ENCODE measurements at places on chromosomes 7 and 10. TPM values are rescaled to one million over a fixed set of nuclear protein-coding genes. Genes with fewer than 3 reads are reported as not detected.

- DNase-seq: no peak
Measured at GRCh38 chr10:50613150-50613549, 10.6 kb downstream of the SGMS1 start.

Gene ATOH7
- not detected for total RNA-seq

DNA sequence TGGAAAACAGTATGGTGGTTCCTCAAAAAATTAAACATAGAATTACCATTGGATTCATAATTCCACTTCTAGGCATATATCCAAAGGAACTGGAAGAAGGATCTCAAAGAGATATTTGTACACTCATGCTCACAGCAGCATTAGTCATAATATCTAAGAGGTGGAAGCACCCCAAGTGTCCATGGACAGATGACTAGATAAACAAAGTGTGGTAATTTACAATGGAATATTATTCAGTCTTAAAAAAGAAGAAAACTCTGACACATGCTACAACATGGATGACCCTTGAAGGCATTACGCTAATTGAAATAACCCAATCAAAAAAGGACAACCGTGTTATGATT is 594.2 kb downstream of the KCNMA1 start:
- DNase-seq: no peak

DNA sequence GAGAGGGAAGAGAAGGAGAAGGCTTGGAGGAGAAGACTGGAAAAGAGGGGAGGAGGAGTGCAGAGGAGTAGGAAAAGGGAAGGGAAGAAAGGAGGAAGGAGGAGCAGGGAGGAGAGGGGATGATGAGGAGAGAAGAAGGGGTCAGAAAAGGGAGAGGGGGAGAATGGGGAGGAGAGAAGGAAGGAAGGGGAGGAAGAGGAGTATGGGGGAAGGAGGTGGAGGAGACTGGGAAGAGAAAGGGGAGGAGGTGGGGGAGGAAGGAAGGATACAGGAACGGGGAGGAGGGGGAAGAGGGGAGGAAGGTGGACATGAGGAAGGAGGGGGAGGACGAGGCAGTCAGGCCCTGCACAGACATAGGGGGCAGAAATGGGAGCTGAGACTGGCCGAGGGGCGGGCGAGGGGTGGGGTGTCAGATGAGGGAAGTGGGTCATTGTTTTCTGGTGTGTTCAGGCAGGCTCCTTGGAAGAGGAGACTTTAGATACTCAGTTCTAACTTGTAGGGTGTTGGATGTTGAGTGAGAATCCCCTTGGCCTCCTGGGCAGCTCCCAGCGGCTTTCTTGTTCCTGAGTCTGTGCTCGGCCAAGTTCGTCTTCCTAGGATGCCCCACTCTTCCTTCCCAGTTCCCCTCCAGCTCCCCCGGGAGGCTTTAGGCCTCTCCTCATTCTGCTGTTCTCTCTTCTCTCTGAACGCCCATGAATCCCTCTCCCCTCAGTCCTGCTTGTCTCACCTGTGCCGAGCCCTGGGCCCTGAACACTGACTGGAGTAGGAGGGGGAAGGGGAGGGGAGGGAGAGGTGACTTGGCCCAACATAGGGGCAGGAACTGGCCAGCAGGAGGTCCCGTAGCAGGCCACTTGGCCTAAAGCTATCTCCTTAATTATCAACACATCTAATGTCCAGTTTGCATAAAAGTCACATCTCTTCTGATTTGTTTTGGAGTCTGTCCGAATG is 12.8 kb upstream of the CRHR2 start:
- DNase-seq: no peak

DNA sequence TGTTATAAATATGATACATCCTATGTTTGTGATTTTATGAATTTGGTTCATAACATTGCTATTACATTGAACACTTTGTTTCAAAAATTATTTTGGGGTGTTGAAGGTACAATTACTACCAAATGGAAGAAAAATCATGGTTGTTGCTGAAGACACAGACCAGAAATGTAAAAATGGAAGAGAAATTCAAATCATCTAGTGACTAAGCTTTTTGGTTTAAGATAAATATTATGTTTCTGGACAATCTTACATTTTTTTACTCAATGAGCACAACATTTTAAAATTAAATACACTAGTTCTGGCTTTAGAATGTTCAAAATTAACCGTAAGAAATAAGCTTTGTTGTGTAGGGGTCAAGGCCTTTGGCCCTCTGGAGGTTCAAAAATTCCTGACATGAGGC is 82.7 kb downstream of the GNAT3 start:
- DNase-seq: no peak

- DNase-seq: peak; percentile 78
Measured at GRCh38 chr7:134605978-134606923, 40.4 kb upstream of the BPGM start.

GRCh38 chr10:50275650-50276235 is 24.4 kb upstream of the ASAH2 start:
- DNase-seq: no peak

- DNase-seq: no peak
Measured at GRCh38 chr10:69734797-69735468, 66.8 kb upstream of the COL13A1 start.

DNA sequence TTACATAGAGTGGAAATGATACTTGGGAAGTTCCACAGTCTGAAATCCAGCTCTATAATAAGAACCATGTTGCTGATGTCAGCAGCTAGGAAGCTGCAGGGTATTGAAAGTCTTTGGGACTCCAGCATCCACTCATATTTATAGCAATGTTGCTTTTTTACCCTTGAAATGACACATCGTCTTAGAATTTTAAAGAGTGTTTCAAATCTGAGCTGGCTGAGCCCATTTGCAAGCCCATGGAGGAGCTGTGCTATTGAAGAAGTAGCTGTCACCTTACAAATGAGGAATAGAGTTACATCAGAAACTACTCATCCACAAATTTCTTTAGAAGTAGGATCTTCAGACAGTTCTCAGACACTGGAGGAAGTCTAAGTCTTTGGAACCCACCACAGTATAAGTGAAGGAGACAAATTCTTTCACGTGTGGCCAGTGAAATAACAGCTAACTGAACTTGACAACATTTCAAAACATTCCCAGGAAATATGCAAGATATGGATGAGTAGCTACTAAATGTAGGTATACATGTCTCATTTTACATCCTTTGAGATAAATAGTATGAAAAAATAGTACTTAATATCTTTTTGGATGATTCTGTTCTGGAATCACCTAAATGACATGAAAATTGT is 203.6 kb downstream of the ZNF365 start:
- no peak for DNase-seq
